Suppressor macrophage (primary cell): ENCODE measurements at places on chromosomes 4 and X.

- DNase-seq = no peak
These were observed 89.7 kb upstream of the CBR4 start for GRCh38 chr4:169099771-169100180.

DNA sequence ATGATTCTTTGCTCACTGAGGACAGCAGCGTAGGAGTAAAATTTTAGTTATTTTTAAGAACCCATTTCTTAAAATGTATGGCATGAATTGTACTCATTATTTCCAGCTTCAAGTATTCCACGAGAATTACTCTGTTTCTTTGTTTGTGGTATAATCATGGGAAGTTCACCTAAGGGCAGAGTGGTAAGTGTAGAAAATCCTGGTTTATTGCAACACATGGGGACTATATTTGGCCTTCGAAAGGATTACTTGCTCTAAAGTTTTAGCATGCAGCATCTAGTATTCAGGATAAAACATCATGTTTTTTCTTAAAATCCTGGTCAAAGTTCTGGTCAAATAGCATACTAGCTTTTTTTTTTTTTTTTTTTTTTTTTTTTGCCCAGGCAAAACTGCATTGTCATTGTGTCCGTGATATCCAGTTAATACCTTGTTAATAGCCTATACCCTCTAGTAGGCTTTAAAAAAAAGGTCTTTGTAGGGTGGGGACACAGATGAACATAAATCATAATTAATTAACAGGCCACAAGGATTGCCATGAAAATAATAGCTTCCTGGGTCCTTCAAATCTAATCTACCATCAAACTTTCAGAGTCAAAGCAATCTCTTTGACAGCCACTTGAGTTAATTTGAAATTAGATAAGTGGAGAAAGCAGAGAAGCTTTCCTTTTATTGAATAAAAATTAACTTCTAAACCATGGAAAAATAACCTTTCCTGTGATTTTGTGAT, 44.6 kb upstream of the VEGFC start:
- no peak for DNase-seq

DNA sequence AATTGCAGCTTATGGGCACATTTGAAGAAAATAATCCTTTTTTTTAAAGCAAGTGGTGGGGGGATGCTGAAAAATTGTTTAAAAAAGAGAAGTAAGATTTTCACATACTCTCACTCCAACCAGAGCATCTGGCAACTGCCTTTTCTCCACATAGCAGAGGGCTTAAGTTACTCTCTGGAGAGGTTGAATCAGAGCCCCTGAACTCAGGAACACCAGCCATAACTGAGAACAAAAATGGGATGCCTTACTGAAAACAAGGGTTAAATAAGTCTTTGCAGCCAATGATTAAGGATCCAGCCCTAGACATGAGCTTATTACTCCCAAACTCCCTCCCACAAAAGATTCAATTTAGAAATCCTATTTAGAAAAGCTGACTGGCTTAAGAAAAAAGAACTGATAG, 27.5 kb downstream of the CASK start:
- no peak for DNase-seq

GRCh38 chrX:40096395-40097091, 1.2 kb downstream of the BCOR start:
- peak; percentile 48 for DNase-seq

DNA sequence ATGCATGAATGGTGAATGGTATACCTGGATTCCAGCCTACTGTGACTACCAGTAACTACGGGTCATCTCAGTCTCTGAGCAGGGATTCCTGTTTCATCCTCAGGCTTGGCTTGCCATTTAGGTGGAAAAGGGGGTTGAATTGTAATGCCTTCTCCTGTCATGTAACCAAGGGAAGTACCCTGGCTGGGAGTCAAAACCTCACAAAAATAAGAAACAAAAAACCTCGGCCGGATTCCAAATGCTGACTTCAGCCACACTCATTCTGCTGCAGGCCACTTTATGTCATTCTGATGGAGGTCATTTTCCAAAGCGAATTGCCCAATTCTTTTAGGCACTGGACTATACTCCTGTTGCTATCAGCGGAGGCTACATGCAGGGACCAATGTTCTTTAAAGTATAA, 324.7 kb downstream of the LDB2 start:
- no peak for DNase-seq

DNA sequence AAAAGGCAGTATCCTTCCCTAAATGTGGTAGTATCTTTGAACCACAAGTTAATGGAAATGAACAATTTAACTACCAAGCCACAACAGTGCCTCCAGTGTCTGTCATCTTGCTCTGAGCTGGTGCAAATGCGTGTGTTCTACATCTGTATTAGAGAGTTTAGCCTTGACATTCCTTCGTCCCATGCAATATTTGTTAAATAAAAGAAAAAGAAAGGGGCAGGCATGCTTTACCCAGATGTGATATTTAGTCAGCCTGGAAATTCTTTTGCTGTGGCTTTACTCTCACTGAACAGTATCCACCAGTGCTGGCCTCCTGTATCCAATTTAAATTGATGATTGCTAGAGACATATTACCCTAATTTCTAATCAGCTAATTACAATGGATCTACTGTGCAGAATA, 310.5 kb downstream of the CFAP299 start:
- no peak for DNase-seq

DNA sequence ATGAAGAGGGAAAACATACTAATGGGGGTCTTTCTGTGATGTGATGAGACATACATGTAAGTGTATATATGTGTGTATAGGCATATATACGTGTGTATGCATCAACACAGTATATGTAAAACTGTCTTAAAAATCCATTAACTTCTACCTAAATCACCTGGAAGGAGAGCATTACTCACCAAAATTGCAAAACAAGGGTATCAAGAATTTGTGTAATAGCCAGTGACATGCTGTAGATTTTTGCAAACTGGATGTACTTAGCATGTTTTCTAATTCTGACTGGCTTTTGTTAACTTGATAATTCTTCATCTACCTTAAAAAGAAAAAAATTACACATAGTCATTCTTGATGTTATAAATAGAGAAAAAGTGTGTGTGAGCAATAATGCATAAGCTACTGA, 104.7 kb downstream of the PRRG1 start:
- DNase-seq = no peak
